ENCODE measurements at places on chromosomes 1 and 21. TPM values are rescaled to one million over a fixed set of nuclear protein-coding genes. Genes with fewer than 3 reads are reported as not detected.

The TMEM201 gene
- 4.4 TPM for total RNA-seq

The GLIS1 gene
- 0.42 TPM for total RNA-seq

The CFAP126 gene
- total RNA-seq, result not detected

DNA sequence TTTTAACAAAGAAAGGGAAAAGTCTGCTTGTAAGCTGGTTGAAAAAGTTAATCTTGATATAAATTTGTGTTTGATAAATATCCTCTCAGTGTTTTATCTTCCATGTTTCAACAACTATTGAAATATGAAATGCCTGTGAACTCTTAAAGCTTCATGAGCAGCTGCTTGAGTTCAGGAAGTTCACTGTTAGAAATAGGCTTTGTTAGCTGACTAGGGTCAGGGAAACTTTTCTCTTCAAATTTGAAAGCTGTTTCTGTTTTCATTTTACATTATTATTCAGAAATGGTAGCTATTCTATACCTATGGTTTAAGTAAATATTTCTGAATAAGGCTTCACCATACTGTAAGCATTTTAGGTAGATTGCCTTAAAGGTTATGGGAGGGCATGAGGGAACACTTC is 191.7 kb downstream of the HS2ST1 start:
- DNase-seq, result no peak

- no peak for DNase-seq
These were observed 274.4 kb downstream of the RPS6KC1 start for GRCh38 chr1:213325482-213325881.

DNA sequence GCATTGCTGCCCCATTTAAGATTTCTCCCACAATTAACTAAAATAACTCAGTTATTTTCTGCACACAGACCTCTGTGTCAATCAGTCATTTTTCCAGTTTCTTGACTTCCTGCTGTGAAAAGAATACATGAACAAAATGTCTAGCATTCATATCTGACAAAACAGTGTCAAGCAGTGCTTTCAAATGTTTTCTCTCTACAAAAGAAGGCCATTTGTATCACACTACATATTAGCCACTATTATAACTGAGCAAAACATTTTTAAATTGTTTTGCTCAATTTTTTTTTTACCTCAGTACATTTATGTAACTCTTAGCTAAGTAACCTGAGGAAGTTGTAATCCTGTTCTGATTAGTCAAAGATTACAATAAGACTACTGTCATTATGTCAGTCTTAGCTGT is 1498.5 kb upstream of the PRMT6 start:
- no peak for DNase-seq

GRCh38 chr1:217673387-217673786 is 42.2 kb downstream of the SPATA17 start:
- no peak for DNase-seq

GRCh38 chr21:33481314-33481943 is 1.7 kb upstream of the TMEM50B start:
- no peak for DNase-seq

GRCh38 chr1:78255383-78255782 is 209.6 kb downstream of the GIPC2 start:
- DNase-seq, result no peak

GRCh38 chr1:116567790-116568661 is 2.8 kb downstream of the CD58 start:
- DNase-seq, result no peak

DNA sequence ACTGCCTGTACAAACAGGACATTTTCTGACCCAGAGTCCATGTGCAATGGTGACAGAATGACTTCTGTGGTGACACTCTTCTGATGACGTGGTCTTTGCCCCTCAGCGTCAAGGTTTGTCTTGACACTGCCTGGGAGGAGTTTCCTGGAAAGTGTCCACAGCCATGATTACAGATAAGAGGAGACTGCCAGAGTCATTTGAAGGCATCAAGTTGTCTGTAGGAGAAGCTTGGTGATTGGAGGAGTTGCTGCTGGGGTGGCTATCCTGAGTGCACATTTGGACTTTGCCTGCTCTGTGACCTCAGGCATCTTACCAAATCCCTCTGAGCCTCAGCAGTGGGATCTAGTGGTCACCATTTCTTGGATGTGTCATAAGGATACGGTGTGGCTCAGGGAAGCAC is 17.7 kb downstream of the TCHHL1 start:
- DNase-seq, result no peak

DNA sequence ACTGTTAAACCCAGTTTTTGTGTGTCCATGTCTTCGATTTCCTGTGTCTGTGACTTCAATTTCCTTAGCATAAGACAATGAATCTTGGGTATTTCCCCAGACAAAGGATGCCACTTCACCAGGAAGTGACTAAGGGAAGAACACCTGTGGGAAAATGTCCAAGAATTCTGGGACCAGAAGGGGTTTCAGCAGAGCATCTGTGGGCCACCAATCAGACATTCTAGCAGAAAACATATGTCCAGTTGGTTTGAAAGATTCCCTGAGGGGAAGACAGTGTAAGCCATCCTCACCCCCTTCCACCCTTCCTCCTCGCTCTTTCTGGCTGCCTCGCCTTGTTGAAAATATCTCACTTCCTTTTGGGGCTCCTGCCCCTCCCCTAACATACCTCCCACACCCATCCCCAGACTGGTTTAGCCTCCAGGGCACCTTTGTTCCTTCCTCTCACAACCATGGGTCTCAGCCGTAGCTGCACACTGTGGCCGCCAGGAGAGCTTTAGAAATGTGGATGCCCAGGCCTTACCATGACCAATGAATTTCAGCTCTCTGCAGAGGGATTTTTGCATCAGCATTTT is 25.5 kb upstream of the IFNAR1 start:
- no peak for DNase-seq

DNA sequence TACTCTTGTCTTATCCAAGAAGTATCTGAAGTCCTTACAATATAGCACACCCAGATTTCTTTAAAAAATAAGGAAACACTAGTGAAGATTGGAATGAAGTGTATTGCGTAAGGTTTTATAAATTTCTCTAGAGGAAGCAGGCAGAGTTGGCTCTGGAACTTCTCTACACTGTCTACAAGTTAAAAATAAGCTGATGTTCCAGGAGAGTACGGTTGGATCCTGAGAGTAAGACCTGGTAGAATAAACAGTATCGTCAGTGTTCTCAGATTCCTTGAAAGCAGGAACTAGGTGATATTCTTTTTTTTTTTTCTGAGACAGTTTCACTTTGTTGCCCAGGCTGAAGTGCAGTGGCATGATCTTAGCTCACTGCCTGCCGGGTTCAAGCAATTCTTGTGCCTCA is 107.9 kb downstream of the USP25 start:
- DNase-seq, result no peak

DNA sequence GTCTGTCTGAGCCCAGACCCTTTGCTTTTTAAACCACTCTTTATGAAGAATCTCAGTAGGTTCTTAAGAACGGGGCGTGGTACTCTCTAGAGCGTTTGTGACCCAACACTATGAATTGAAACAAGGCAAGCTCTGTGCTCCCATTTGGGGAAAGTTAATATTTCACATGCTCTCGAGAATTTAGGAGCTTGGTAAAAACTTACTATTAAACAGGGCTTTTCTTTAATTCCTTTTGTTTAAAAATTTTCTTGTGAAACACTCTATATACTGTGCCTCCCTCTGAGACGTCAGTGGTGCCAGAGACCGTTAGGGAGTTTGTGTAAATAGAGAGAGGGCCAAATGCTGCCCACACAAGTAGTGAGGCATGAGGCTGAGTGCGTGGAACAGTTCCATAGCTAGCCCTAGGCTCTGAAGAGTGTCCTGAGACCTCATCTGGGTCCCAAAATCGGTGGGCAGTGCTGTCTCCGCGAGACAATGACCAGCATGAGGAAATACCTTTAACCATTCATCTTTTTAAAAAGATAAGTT is 144.7 kb downstream of the ROR1 start:
- no peak for DNase-seq
